ENCODE measurements at places on chromosomes 7 and 10. TPM values are rescaled to one million over a fixed set of nuclear protein-coding genes. Genes with fewer than 3 reads are reported as not detected.

Gene TAS2R4
- total RNA-seq: 2.0 TPM

Gene MYH16
- not detected for total RNA-seq

Gene WDFY4
- total RNA-seq: 0.41 TPM

Gene TRIM24
- total RNA-seq: 35.9 TPM

Gene NEURL1
- total RNA-seq: 25.7 TPM

Gene FOXI2
- total RNA-seq: not detected
